ENCODE measurements at places on chromosomes 7 and 10. TPM values are rescaled to one million over a fixed set of nuclear protein-coding genes. Genes with fewer than 3 reads are reported as not detected.

DNA sequence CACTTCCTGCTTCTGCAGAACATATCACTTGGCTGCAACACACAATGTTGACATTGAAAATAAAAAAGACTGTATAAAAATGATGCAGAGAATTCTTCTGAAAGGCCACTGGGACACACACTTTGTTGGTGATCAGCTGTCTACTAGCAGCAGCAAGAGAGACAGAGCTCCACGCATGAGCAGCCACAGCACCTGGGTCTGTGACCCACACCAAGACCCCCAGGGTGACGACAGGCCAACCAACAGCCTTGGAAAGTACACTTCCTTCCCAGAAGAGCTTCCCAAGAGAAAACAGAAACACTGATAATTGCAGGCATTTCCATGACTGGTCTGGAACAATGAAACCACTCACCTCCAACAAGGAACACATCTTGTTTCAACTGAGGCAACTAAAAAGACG is 239.0 kb downstream of the DIP2C start:
- no peak for DNase-seq

- no peak for DNase-seq
Measured at GRCh38 chr7:146956321-146956720, 839.7 kb downstream of the CNTNAP2 start.

Gene RAB19
- 5.1 TPM for total RNA-seq

Gene EMX2
- not detected for total RNA-seq

DNA sequence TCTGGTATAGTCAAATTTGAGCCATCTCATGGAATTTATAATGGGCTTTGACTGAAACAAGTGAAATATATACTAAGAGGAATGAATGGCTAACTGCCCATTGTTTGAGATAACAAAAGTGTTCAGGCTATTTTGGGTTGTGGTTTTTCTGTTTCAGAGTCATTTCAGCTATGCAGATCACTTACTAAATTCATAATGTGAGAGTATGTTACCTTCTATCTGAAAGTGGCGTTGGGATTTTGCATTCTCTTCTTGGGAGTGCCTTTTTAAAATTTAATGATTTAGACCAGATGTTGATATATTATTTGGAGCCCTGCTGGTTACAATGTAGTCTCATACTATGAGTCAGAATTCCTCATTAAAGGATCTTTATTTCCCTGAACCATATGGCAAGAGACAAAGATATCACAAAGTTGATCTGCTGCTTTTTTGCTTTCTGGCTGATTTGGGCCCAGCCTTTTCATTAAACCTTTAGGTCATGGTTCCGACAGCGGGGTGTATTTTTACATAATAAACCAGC is 10.4 kb downstream of the VCL start:
- no peak for DNase-seq

Gene PCLO
- total RNA-seq: 4.2 TPM

DNA sequence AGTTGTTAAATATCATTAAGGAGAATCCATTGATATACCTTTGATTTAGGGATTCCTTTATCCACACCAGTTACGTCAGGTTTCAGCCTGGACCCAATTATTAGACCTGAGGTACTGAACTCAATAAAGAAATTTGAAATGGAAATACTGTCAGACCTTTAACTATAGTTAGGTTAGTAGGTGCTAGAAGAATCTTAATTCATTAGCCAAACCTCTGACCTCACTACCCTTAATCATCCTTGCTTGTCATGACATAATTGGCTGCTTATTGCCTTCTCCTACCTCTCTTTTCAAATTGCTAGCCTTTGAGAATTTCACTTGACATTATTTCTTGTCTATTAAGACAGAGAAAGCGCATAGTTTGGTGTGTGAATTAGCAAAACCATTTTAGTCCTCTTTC is 27.1 kb downstream of the SMNDC1 start:
- no peak for DNase-seq

- no peak for DNase-seq
Measured at GRCh38 chr7:4726566-4726965, 44.5 kb downstream of the FOXK1 start.

Gene RELN
- 8.5 TPM for total RNA-seq

- no peak for DNase-seq
Measured at GRCh38 chr7:27873981-27874957, 134.3 kb downstream of the TAX1BP1 start.

Gene EBF3
- total RNA-seq: 0.44 TPM

- no peak for DNase-seq
Measured at GRCh38 chr10:32171204-32171603, 115.0 kb upstream of the KIF5B start.

Gene ERVW-1
- 1.6 TPM for total RNA-seq

GRCh38 chr10:14309593-14309992 is 21.1 kb downstream of the FRMD4A start:
- DNase-seq: no peak

- peak; percentile 70 for DNase-seq
Measured at GRCh38 chr10:60759181-60759580, 19.1 kb upstream of the CDK1 start.

Gene SPDYE2
- total RNA-seq: not detected

Gene PRPS1L1
- not detected for total RNA-seq

DNA sequence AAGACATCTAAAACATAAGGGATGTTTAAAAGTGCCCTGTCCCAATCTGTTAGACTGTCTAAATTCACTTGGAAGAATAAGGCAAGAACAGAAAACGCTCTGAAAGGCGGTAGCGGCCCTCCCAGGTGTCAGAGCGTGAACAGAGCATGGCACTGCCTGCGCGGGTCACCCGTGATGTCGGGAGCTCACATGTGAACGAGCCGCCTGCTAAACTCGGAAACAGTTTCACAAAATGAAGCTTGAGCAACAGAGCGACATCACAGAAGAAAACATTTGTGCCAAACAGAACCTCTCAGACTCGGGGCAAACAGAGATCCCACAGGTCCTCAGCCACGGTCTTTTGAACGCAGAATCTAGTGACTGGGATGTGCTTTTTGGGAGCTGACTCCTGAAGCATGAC is 12.8 kb downstream of the BRI3 start:
- DNase-seq: no peak

Gene THSD7A
- total RNA-seq: 1.5 TPM

Gene SGCE
- total RNA-seq: 62.2 TPM

Gene DNAJC9
- 37.1 TPM for total RNA-seq

Gene EFCAB10
- total RNA-seq: 0.50 TPM

DNA sequence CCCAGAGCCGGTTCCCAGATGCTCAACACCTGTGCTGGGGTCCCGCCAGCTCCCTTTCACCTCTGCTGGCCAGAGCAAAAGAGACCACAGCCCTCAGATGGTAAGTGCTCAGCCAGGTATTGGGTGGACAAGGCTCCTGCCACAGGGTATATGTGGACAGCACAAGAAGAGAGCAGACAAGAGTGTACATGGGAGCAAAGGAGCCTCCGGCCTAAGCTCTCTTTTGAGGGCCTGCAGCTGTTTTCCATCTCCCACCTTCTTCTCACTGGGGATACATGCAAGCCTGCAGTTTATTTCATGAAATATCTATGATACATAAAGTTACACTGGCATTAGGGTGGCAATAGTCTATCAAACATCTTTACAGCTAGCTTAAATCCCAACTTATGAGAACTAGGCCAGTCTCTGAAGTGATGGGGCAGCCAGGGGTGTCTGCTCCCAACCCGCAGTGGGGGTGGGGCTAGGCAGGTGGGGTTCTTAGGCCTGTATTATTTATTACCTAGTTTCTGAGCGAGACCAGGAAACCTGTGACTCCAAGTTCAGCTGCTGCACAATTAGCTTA is 50.4 kb upstream of the DDC start:
- no peak for DNase-seq

All from endodermal cell (in vitro differentiated cells).